ENCODE measurements at places on chromosomes 5 and 9. TPM values are rescaled to one million over a fixed set of nuclear protein-coding genes. Genes with fewer than 3 reads are reported as not detected.

Gene MPDZ
- polyA plus RNA-seq = not detected

Gene ZNF366
- polyA plus RNA-seq = 0.03 TPM

Gene ANXA2R
- 50.4 TPM for polyA plus RNA-seq

Gene HTR4
- not detected for polyA plus RNA-seq

Gene RABGAP1
- polyA plus RNA-seq = 13.9 TPM

Gene HRCT1
- not detected for polyA plus RNA-seq

Gene AQP3
- polyA plus RNA-seq = 11.4 TPM

Gene MAMDC4
- polyA plus RNA-seq = 5.3 TPM

Gene CSF1R
- polyA plus RNA-seq = 2.5 TPM

Gene DMRT3
- polyA plus RNA-seq = not detected

Gene PCDHGA4
- 0.13 TPM for polyA plus RNA-seq

Gene SPINK4
- not detected for polyA plus RNA-seq

Gene PCDHGC5
- polyA plus RNA-seq = 0.06 TPM

Gene EQTN
- polyA plus RNA-seq = 1.3 TPM

Gene C8G
- 2.8 TPM for polyA plus RNA-seq

Gene CDHR2
- polyA plus RNA-seq = 0.04 TPM

Gene THBS4
- polyA plus RNA-seq = 0.49 TPM

Gene PANK3
- polyA plus RNA-seq = 16.9 TPM

GRCh38 chr5:9173281-9174048 is 372.4 kb downstream of the SEMA5A start:
- DNase-seq = no peak

- DNase-seq = no peak
Observed at GRCh38 chr9:5719100-5719926, 90.4 kb downstream of the RIC1 start.

GRCh38 chr9:38138276-38138675 is 69.2 kb upstream of the SHB start:
- DNase-seq = no peak

GRCh38 chr5:947626-948471 is 55.2 kb downstream of the TRIP13 start:
- no peak for DNase-seq

GRCh38 chr5:76271836-76272235 is 131.2 kb upstream of the IQGAP2 start:
- no peak for DNase-seq

DNA sequence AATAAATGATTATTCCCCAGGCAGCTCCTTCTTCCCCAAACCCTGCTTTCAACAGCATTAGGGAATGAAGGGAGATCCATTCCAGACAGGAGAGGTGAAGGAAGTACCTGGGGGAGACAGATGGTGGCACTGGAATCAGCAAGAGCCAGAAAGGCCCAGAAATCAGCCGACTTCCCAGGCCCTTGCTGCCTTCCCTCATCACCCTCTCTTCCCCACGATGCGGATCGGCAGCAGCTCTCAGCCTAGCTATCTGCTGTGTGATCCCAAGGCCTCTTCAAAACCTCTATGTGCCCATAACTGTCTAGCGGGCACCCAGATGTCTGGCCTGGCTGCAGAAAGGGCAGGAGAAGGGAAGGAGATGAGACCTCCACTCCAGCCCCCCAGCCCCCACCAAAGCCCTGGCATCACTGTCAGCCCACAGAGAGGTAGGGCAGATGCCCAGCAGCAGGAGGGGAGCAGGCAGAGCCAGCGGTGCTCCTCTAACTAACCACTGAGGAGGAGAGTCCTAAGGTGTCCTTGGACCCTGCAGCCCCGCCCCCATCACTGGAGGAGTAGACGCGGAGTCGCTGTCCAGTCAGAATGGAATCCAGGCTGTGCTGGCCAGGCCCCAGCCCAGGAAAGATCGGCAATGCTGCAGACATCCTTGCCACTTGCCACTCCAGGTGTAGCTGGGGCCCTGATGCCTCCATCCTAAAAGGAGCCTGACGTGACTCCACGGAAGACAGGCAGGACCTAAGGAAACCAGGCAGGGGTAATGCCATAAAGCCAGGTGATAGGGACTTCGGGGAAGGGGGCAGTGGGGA is 12.7 kb downstream of the CNTFR start:
- DNase-seq = no peak

DNA sequence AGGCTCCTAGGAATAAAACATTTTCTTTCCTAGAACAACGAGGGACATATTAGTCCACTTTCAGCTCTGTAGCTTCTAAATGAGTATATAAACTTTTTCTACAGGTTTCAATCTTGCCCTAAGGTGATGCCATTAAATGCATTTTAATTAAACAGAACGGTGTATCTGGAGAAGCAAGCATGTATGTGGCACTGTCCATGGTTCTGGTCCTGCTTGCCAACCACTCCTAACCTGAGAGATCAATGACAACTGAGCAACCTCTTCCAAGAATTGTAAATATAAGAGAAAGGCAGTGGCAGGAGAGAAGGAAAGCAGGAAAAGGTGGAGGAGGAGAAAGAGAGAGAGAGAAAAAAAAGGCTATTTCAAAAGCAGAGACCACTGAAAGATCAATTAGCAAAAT is 95.6 kb upstream of the SPOCK1 start:
- no peak for DNase-seq

GRCh38 chr5:6759983-6760382 is 46.8 kb downstream of the TENT4A start:
- DNase-seq = no peak

DNA sequence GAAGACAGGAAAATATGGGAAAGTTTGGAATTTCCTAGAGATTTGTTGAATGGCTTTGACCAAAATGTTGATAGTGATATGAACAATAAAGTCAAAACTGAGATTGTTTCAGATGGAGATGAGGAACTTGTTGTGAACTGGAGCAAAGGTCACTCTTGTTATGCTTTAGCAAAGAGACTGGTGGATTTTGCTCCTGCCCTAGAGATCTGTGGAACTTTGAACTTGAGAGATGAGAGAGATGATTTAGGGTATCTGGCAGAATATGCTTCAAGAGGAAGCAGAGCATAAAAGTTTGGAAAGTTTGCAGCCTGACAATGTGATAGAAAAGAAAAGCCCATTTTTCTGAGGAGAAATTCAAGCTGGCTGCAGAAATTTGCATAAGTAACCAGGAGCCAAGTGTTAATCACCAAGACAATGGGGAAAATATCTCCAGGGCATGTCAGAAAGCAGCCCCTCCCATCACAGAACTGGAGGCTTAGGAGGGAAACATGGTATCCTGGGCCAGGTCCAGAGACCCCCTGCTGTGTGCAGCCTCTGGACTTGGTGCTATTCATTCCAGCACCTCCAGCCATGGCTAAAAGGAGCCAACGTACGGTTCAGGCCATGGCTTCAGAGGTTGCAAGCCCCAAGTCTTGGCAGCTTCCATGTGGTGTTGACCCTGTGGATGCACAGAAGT is 114.3 kb upstream of the STARD4 start:
- DNase-seq = no peak

DNA sequence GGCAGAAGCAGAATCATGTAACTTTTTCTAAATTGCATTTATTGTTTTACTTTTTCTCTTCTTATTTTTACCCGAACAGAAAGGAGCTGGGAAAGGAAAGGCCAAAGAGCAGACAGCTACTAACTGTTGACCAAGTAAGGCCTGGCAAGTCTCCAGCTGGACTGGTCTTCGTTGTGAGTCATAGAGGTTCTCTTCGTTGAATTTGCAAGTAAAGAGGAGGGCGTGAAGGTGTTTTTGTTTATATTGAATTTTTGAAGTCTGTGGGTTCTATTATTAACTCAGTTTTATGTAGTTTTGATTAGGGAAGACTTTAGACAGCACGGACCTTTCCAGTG is 416.5 kb upstream of the CCNH start:
- DNase-seq = no peak

DNA sequence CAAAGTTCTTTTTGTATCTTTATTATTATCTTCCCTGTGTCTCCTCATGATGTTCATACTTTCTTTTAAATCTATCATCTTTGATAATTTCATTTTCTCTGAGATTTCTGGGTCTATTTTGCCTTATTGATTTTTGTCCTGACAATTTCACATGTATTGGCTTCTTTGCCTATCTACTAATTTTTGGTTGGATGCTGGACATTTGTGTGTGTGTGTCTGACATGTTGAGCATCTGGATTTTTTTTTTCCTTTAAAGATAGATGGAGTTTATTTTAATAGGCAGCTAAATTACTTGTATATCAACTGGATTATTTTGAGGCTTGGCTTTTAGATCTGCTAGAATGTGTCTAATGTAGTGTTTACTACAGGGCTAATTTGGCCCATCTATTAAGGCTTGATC is 178.0 kb upstream of the MOCS2 start:
- DNase-seq = no peak

- no peak for DNase-seq
Observed at GRCh38 chr9:124784509-124784908, 7.6 kb downstream of the OLFML2A start.

DNA sequence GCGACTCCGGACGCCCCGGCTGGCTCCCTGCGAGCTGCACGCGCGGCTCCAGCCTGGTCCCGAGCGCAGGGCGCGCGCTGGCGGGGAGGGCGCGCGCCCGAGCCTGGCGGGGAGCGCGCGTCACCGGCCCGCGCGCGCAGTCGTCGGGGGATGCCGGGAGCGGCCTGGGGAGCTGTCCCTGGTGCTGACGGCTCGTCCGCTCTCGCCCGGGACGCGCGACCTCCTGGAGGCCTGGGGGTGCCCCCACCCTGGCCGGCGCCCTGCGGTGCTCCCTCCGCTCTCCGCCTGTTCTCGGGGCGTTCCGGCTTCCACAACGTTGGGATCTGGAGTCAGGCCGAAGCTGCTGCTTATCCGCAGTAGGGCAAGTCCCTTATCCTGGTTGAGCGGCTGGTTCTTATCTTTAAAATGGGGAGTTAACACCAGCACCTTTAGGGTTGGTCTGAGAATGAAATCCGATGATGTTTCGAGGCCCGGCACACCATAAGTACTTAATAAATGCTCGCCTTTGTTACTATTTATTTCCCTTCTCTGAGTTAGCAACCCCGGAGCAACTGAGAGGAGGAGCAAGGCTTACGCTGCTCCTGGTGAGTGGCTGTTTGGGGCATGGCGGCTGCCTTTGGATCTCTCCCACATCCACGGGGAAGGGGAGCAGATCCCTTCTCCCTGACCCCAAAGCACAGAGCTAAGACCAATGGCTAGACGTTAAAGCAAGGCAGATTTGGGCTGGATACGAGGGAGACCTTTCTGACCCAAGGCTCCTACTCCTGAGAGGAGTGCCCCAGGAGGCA is at the start of gene FAM163B:
Gene FAM163B, minus strand, starts transcription at position 79 of the 788 bp plus-strand sequence. CDS start 29,166 bp downstream, outside the sequence.
- DNase-seq = peak; percentile 21

DNA sequence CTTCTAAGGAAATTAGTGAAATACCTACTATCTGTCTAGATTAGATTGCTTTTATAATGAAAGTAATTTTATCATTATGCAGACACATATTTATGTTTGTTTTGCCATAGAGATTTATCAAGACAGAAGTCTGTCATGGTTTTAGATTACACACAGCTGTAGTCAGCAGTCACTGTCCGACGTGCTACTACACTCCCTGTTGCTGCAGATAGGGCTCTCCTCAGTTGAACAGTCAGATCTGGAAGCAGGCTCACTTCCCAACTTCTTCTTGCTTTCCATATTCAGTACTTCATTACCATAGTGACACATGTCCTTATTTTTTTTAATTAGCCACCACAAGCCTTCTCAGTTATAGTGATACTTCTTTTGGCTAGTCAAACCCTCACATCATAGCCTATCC is 329.9 kb upstream of the ITGA1 start:
- no peak for DNase-seq

DNA sequence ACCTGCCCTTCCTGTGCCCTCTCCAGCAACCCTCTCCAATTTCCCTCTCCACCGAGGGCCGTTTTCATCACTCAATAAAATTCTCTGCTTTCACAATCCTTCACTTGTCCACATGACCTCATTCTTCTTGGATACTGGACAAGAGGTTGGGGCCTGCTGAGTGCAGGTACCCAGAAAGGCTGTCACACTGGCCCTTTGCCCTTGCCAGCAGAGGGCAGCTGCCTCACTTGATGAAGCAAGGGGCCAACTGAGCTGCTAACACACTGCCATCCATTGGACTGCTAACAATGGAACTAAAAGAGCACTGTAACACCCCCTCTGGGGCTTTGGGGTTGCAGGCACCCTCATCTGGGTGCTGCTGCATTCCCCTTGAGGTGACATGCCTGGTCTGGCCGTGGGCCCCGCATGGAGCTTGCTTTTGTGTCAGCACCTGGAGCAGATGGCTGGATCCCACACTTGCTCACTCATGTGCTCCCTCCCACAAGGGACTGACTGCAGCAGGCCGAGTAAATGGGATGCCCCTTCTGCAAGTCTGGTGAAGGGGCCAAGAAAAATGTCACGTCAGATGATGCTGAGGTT is 308.1 kb upstream of the ADCY2 start:
- no peak for DNase-seq

- DNase-seq = peak; percentile 71
Observed at GRCh38 chr5:159133041-159133741, 33.5 kb upstream of the EBF1 start.

- no peak for DNase-seq
Observed at GRCh38 chr5:26690511-26690910, 347.9 kb downstream of the CDH9 start.

DNA sequence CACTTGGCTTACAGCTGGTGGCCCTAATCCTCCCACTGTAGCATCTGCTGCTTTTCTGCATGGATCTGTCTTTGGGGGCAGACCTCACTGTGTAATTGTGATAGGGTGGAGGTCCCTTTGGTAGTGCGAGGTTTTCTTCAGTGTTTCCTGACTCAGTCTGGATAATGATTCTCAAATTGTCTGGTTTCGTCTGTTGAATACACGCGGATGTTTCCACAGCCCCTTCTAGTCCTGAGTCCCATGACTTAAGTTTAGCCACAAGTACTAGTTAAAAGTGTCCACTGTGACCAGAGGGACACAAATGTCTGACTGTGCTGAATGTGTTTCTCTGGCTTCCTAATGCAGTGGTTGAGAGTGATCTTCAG is 70.5 kb downstream of the LMNB1 start:
- no peak for DNase-seq

DNA sequence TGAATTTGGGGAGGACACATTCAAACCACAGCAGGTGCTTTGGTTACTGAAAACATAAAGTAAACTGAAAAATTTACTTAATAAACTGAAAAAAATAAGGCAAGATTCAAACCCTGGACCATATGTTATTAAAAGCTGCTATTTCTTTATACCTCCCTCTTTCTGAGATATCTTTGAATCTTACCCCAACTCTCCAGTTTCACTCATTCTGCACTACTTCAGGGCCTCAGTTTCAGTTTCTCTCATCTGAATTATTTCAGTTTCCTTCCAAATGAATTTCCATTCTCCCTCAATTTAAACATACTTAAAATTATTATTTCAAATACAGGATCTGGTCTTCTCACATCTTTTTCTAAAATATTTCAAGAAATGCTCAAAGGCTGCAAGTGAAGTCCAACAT is 4.9 kb upstream of the OXCT1 start:
- DNase-seq = no peak

GRCh38 chr9:137666955-137667670 is 48.3 kb downstream of the EHMT1 start:
- peak; percentile 57 for DNase-seq

DNA sequence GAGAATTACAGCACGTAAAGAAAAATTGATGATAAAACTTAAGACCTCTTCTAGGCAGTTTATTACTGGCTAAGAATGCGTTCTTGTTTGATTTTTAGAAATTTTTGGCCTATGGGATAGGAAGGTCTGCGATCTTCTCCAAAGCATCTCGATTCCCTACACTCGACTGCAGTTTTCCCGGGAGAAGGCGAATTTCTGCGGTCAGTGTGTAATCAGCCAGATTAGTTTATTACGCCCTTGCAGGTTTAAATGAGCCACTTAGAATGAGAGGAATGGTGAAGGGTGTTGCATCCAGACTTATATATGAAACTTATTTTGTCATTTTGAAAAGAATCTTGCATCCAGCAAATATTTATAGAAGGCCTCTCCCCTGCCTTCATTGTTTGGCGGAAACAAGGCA is 1.2 kb downstream of the MTAP start:
- no peak for DNase-seq

- DNase-seq = no peak
Observed at GRCh38 chr9:121138561-121138960, 63.1 kb downstream of the RAB14 start.
